ENCODE measurements at places on chromosomes 7 and 10.

DNA sequence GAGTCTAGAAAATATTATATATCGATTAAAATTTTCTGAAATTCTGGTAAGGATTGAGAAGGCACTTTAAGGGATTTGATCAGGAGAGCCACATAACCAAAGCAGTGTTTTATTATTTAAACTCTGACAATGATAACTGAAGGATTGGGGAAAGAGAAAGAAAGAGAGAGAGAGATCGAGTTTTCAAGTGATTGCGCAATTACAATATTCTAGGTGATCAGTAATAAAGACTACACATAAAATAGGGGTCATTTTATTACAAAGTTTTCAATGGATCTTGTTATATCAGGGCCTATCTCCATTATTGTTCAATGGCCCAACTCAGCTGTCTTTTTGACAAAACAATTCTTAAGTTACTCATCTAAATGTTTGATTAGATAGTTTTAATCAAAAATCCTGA is 541.5 kb upstream of the ZWINT start:
- DNase-seq, result no peak

DNA sequence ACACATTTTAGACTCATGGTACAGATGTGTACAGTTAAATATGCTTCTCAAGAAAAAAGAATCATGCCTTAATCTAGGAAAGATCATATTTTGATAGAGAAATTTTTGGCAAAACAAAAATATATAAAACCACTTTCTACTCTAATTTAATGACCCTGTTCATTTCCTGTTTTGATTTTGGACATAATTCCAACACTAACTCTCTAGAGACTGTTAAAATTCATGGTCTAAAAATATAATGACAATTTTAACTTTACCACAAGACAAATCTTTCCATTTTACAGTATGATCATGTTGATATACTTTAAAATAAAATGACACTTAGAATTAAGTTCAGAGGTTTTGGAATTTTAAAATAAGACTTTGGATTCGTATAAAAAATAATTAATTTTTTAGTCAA is 45.2 kb downstream of the PRKG1 start:
- no peak for DNase-seq

- no peak for DNase-seq
These were observed 744.7 kb downstream of the XPNPEP1 start for GRCh38 chr10:109178591-109178990.

- DNase-seq, result peak; percentile 7
These were observed 214.4 kb upstream of the KIAA1217 start for GRCh38 chr10:23994459-23995046.

DNA sequence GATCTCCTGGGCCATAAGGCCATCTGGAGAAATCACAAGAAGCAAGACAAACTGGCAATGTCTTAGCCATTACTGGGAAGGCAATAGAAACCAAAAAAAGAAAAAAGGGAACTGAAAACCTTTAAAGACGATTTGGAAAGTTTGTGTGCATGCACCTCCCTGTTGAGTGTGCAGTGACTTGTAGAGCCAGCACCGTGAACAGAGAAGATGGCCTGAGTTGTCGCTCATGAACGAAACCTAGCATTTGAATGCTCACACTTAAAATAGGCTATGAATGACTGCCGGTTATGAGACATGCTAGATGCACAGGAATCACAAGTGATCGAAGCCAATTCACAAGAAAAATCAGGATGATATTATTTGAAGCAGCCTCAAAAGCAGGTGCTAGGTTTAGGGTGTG is 151.3 kb upstream of the ADO start:
- no peak for DNase-seq

GRCh38 chr10:99648717-99649116 is 10.6 kb upstream of the ENTPD7 start:
- no peak for DNase-seq

- no peak for DNase-seq
These were observed 59.8 kb downstream of the SLC25A40 start for GRCh38 chr7:87816389-87816788.

GRCh38 chr10:81108516-81109199 is 571.0 kb downstream of the SH2D4B start:
- DNase-seq, result no peak

- no peak for DNase-seq
These were observed 215.7 kb downstream of the HTR7 start for GRCh38 chr10:90642136-90642535.

GRCh38 chr7:28470344-28470743 is 58.0 kb downstream of the CREB5 start:
- no peak for DNase-seq

- no peak for DNase-seq
These were observed 49.7 kb downstream of the PPP1R9A start for GRCh38 chr7:94957061-94957460.

GRCh38 chr10:95499482-95499989 is 61.6 kb downstream of the SORBS1 start:
- DNase-seq, result no peak

DNA sequence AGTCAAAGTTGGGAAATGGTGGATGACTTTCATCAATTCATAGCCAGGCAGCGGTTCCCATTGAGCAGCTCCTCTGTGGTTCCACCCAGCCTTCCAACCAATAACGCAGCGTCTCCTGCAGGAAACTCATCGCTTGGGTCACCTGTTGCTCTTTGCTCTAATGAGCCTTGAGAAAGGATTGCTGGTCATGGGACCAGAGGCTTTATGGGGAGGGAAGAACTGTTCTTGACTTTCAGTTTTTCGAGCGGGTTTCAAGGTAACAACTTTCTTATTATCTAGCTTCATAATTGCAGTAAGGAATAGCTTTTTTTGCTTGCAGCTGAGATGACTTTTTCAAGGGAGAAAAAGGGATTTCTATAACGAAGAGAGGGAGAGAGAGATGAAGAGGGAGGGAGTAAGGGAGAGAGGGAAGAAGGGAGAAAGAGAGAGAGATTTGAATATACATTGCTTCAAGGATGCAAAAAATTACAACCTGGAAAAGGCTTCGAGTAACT is 405 bp upstream of the ENTPD1 start:
- no peak for DNase-seq

DNA sequence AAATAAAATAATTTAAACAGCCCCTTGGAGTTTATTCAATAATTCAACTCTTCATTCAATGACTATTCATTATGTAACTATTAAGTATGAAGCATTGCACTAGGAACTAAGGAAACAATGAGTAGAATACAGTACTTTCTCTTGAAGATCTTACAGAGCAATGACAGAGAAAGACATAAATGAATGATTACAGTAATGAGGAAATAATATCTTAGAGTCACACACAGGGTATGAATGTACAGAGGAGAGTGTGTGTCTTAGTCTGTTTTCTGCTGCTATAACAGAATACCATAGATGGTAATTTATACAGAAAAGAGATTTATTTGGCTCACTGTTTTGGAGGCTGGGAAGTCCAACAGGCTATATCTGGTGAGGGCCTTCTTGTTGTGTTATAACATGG is 120.5 kb upstream of the NRBF2 start:
- no peak for DNase-seq

DNA sequence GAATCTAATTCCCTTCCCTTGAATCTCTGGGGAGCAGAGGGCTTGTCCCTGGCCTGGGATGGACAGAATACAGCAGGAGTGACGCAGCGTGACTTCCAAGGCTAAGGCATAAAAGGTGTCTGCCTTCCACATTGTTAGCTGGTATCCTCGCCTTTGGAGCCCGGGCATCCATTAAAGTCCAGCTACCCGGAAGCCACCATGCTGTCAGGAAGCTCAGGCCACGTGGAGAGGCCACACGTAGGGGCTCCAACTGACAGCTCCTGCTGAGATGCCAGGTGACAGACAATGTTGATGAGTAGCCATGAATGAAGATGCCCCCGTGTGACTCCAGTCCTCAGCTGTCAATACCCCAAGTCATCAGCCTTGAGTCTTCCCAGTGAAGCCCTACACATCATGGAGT is 99.9 kb downstream of the OAT start:
- no peak for DNase-seq

DNA sequence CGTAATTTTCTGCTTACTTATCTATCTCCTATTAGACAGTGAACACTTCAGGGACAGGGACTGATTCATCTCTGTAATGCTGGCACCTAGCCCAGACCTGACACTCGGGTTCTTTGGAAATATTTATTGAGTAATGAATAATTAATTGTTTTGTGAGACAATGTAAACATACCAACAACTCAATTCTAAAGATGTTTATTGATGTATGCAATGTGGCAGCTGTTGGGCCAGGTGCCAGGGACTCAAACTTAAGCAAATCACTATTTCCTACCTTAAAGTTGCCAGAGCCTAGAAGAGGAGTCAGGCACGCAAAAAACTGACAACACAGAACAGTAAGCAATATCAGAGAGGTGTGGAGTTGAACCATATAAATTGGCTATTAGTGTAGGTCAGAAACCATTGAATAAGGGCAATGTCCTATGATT is 63.6 kb upstream of the BMPER start:
- DNase-seq, result no peak

GRCh38 chr10:124043310-124044142 is 49.9 kb downstream of the CHST15 start:
- no peak for DNase-seq

DNA sequence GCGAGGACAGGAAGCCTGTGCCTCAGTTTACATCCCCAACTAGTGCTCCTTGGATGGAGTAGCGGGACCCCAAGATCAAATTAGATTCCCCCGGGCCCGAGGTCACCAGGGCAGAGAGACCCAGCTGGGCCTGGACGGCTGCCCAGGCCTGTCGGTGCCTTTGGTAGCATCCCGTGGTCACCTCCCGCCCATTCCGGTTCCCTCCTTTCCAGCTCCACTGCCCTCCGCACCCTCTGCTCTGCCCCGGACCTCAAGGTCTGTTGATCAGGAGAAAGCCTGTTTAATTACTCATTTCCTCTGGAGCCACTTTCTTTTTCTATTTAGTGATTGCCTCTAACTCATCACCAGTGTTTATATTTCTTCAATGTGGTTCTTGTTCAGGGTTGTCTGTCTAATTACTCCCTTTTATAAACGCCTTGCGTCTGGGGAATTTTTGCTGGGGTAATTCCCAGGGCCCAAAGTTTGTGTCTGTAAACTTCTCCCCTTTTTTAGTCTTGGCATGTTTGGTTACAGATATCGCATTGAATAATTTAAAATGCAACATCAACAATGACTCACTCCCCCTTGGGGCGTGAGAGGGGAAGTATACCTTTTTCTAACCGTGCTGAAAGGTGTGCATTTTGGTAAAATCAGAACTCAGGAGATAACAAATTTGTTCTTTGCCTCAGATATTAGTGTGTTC is 1.9 kb downstream of the FOXK1 start:
- no peak for DNase-seq

- DNase-seq, result no peak
These were observed 4.3 kb upstream of the GPNMB start for GRCh38 chr7:23242321-23242720.

DNA sequence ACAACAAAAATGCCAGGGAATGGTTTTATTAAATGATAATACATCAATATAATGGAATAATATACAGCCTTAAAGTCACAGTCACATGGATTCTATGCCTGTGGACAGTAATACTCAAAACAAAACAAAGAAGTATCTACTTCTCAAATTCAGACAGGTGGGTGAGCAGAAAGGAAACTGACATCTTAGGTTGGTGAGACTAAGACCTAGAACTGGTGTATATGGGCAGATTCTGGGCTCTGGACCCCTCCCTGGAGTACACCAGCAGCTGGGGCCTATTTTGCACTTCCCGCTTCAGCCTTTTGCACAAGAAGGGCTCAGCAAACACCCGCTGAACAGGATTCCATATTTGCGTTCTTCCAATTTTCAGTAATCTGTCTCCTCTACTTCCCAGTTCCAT is 5.4 kb upstream of the FIS1 start:
- no peak for DNase-seq

DNA sequence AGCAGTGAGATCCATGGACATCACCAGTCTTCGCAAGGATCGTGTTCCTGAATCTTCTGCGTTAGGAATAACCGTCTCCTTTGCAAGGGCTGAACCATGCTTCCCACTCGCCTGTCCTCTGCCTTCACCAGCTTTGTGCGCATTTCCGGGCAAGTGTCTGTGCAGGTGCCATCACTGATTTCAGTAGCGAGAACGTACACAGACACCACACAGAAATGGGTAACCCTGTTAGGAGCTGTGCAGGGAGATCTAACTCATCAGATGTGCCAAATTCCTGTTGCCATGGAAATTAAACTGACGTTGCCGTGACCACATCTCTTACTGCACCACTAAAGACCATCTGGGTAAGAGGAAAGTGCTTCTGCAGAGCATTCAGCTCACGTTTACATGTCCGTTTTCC is 146.3 kb downstream of the DIP2C start:
- no peak for DNase-seq

- DNase-seq, result no peak
These were observed 1.3 kb upstream of the ERCC6 start for GRCh38 chr10:49540056-49540797.

- no peak for DNase-seq
These were observed 19.2 kb upstream of the MET start for GRCh38 chr7:116652793-116653192.

- no peak for DNase-seq
These were observed 3.7 kb upstream of the HNRNPH3 start for GRCh38 chr10:68327889-68328786.

- DNase-seq, result no peak
These were observed 43.1 kb downstream of the EGFR start for GRCh38 chr7:55061726-55062499.

GRCh38 chr7:779480-779879 is 52.4 kb upstream of the PRKAR1B start:
- no peak for DNase-seq

GRCh38 chr10:126225672-126226008 is 162.6 kb downstream of the ADAM12 start:
- DNase-seq, result no peak

DNA sequence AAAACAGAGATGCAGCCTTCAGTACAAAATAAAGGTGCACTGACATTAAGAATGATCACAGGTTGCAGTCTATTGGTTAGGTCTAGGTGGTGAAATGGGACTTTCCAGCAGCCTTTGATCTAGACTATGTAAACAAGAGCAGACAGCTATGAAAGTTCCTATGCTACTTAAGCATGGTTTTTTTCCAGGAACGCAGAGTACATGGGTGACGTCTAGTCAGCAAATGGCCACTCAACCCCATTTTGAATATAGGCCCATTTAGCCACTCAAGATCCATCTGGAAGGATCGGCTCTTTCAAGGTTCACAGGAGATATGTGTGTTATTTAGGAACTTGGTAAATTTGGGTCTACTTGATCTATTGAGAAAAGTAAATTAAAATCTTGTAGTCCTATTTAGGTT is 1424.6 kb upstream of the LRRTM3 start:
- DNase-seq, result no peak

DNA sequence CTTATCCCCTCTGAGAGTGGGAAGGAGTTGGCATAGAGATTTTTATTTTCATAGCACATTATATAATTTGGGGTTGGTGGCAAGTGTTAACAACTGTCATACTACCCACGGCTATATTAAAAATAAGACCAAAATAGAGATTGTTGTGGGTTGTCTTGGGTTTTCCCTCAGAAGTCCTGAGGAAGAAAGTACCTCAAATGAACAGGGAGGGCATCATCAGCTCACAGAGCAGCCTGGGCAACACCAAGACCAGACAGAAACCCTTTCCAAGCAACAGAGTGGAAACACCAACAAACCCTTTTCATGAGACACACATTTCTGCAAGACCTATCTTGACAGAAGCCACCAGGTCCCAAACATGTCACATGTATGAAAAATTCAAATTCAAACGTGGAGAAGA is 121.2 kb downstream of the GLI3 start:
- no peak for DNase-seq

Measured in AG04449 (cell line).